Posterior vena cava (tissue), 2 donors: ENCODE measurements at places on chromosomes 5 and 9. TPM values are rescaled to one million over a fixed set of nuclear protein-coding genes. Genes with fewer than 3 reads are reported as not detected.

DNA sequence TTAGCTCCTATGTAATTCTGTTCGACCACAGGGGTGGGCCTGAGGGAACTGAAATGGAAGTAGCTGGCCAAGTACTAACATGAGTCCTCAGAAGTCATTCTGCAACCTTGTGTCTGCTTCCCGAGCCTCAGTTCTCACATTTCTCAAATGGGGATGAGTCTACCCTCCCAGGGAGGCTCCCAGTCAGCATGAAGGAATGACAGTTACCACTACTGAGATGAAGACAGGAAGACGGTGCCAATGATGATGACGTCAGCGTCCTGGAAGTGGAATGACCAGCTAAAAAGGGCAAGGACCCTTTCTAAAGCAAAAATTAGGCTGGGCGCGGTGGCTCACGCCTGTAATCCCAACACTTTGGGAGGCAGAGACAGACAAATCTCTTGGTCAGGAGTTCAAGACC, 6.8 kb downstream of the PIP5KL1 start:
- DNase-seq, result no peak

The INSL4 gene
- not detected for total RNA-seq

The CPEB4 gene
- total RNA-seq, result 102 TPM

DNA sequence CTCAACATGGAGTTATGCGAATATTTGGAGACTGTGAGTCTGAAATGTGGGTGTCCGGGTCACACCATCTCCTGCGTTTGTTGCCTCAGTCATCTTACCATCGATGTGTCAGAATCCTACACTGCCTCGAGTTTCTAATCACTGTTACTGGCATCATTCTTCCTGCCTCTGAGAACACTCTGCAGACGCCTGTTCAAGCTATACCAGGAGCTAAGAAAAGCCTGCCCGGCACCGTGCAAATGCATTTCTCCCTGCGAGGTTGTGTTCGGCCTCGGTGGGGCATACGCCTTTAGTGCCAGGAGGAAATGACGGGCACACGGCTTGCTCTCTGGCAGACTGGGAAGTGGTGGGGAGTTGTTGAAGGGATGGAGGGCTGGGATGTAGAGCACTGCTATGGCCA, 31.2 kb upstream of the SLC25A51 start:
- no peak for DNase-seq

The CCDC112 gene
- 6.4 TPM for total RNA-seq

DNA sequence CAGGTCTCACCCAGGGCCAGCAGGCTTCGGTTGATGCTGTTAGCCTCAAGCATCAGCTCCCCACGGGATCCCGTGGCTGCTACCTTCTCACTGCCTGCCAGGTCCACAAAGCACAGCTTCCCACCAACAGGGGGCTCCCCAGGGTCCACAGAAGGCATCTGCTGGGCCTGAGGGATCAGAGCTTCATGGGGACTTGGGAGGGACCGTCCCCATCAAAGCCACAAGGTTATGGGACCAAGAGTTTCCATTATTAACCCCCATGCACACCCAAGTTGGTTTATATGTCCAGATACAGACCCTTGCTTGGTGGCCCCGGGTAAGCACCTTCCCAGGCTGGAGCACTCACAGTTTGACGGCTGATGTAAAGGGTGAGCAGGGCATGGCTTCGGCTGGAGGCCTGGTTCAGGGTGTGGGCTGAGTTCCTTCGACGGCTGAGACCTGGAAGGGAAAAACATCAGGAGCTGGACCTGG, 3.0 kb downstream of the KIF12 start:
- peak; percentile 76 for DNase-seq

DNA sequence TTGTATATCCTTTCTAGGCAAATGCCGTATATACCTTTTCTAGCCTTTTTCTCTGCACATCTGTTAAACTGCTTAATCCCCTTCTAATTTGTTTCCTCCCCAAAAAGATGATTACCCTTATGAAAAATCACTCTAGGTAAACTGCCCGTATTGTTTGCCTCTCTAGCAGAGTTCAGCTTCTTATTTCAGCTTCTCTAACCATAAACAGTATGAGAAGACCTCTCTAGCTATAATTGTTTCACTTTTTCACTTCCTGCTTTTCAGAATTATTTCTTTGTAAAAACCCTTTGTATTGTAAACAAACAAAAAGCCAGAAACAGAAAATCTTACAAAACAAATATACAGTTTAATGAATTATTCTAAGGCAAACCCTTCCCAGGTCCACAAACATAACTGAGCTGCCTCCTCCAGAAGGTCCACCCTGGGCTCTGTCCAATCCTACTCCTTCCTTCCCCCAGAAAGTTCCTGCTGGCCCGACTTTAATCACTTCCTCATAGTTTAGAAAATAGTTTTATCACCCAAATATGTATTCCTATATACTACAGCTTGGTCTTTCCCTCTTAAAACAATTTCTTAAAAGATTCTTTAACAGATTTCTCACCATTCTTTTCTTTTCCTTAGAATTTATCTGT, 158.1 kb downstream of the FGF1 start:
- DNase-seq, result no peak

GRCh38 chr5:135831851-135832555, 2.5 kb upstream of the SLC25A48 start:
- DNase-seq, result peak; percentile 58
